ENCODE measurements at places on chromosomes 2 and 18. TPM values are rescaled to one million over a fixed set of nuclear protein-coding genes. Genes with fewer than 3 reads are reported as not detected.

PKDCC gene
- 121 TPM for total RNA-seq

DUSP19 gene
- total RNA-seq = 5.8 TPM

ST6GAL2 gene
- 7.1 TPM for total RNA-seq

SNED1 gene
- total RNA-seq = 15.0 TPM

TUBA3D gene
- total RNA-seq = not detected

FOXI3 gene
- total RNA-seq = 0.31 TPM

CCDC138 gene
- total RNA-seq = 12.0 TPM

ARHGAP15 gene
- total RNA-seq = 32.2 TPM

RAX gene
- not detected for total RNA-seq

GAREM2 gene
- 1.8 TPM for total RNA-seq

DNER gene
- total RNA-seq = 1.3 TPM

CTAGE1 gene
- not detected for total RNA-seq

USP40 gene
- total RNA-seq = 37.3 TPM

SH3BP4 gene
- 20.0 TPM for total RNA-seq

EFR3B gene
- 6.1 TPM for total RNA-seq

GAD1 gene
- total RNA-seq = 3.9 TPM

CSRNP3 gene
- total RNA-seq = 20.6 TPM

CD8B2 gene
- not detected for total RNA-seq

ZNF385B gene
- total RNA-seq = 0.51 TPM

TCF4 gene
- total RNA-seq = 301 TPM

XDH gene
- 0.21 TPM for total RNA-seq

PDE11A gene
- 0.51 TPM for total RNA-seq

DOK6 gene
- total RNA-seq = 3.9 TPM

LRRC30 gene
- 2.7 TPM for total RNA-seq

PRKAG3 gene
- 19.7 TPM for total RNA-seq

ALK gene
- total RNA-seq = 0.41 TPM

FBXO48 gene
- 0.82 TPM for total RNA-seq

SKA1 gene
- 2.6 TPM for total RNA-seq

ZNF2 gene
- total RNA-seq = 7.9 TPM

CHMP3 gene
- total RNA-seq = 95.5 TPM

AGXT gene
- not detected for total RNA-seq

SF3B1 gene
- total RNA-seq = 314 TPM

RAD51AP2 gene
- 0.10 TPM for total RNA-seq

POTEC gene
- not detected for total RNA-seq

Measured in tongue (tissue), 3 donors.